ENCODE measurements at places on chromosomes 2 and 18.

DNA sequence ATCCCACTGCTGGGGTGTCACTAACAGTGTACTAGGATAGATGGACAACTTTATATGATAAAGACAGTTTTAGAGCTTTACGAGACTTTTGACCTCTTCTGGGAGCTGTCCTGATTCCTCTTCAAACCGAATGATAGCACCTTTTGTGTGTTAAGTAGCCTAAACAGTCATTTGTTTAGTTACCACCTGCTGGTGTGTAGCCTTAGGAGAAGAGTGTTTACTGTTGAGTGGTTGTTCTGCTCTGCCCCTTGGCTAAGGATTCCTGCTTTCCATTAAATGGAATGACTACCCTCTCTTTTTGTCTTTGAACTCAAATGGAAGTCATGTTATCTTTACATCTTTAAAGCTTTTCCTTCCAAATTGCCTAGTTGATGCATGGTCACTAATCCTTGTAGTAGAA is 28.0 kb upstream of the MGAT5 start:
- DNase-seq, result no peak

GRCh38 chr2:178230396-178230795 is 36.1 kb downstream of the OSBPL6 start:
- no peak for DNase-seq

- DNase-seq, result peak; percentile 35
Measured at GRCh38 chr18:3526421-3527354, 76.7 kb downstream of the TGIF1 start.

DNA sequence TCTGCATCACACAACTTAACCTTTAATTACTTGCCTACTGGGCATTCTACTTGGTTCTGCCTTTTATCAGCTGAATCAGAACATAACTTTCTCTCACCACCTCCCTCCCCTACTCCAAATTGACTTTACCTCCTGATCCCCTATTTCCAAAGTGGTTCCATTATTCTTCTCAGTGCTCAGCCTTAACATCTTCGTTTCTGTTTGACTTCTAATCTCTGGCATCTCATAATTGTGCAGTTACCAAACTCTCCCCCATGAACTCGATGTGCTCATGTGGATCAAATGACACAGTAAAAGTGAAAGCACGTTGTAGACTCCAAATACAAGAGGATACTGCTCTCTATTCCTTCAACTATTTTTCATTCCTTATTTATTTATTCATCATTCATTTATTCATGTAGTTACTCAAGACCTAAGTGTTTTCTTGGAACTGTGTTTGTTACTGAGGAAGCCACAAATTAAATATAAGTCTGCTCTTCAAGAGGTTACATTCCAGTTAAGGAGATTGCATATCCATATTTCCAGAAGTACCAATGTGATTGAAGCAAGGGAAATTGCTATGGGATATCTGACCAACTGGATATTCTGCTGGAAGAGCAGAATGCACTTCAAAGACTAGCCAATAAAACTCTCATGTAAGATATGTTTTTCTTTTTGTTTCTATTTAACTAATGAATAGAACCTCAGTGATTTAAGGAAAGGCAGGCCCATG is 158.8 kb downstream of the TMEFF2 start:
- DNase-seq, result no peak

GRCh38 chr2:27303093-27304025 is 4.9 kb downstream of the UCN start:
- peak; percentile 63 for DNase-seq

GRCh38 chr2:209147981-209148380 is 275.9 kb upstream of the MAP2 start:
- no peak for DNase-seq

- DNase-seq, result no peak
Measured at GRCh38 chr2:39247512-39248043, 3.8 kb upstream of the CDKL4 start.

GRCh38 chr18:46171331-46171730 is 67.1 kb downstream of the HAUS1 start:
- no peak for DNase-seq

- no peak for DNase-seq
Measured at GRCh38 chr18:69717586-69717985, 230.1 kb downstream of the CD226 start.

GRCh38 chr2:231926761-231927565 is 767 bp upstream of the NPPC start:
- no peak for DNase-seq

GRCh38 chr2:105593221-105593967 is 151.3 kb upstream of the NCK2 start:
- no peak for DNase-seq

DNA sequence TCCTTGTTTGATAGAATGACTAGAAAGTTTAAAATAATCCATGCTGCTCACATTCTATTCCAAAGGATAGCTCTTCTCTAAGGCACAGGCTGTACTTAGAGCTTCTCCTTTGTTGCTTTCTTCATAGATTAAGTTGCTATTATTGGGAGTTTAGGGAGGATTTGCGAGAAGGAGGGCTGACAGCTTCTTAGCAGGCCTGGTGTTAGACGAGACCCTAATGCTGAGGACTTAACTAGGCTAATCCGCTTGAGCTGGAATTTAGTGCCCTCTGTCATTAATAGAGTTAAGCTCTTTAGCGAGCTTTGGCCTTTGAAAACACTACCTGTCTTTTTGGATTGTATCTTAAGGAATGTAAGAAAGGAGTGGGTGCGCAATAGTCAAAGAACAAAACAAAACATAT is 81.3 kb downstream of the MOGAT1 start:
- DNase-seq, result no peak

GRCh38 chr18:8706791-8707555 is 1.6 kb downstream of the MTCL1 start:
- DNase-seq, result peak; percentile 84

- no peak for DNase-seq
Measured at GRCh38 chr2:167570370-167570769, 677.0 kb downstream of the STK39 start.

- no peak for DNase-seq
Measured at GRCh38 chr2:53949457-53949856, 21.3 kb downstream of the PSME4 start.

DNA sequence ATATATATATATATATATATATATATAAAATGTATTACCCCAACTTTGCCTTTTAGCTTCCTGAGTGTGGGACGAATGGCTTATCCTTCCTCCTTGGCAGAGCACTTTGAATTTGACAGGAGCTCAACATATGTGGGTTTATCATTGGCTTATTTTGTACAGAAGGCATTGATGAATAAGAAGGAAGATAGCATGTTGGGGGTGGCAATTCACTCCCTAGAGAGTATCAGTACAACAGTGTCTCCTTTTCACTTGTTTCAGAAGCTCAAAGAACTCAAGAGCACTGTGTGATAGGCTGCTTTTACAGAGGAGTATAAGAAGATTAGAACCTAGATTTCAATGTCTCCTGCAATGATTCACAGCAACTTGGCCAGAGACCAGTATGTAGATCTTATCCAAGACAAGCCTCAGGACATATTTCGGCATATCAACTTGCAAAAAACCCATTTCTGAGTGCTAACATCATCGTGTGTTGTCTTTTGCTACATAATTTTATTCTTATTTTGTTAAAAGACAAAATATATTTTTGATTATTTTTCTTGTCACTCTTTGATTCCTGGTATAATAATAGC is 345.8 kb downstream of the SOCS6 start:
- no peak for DNase-seq

GRCh38 chr2:82062463-82062862 is 1757.9 kb upstream of the LRRTM1 start:
- DNase-seq, result no peak

DNA sequence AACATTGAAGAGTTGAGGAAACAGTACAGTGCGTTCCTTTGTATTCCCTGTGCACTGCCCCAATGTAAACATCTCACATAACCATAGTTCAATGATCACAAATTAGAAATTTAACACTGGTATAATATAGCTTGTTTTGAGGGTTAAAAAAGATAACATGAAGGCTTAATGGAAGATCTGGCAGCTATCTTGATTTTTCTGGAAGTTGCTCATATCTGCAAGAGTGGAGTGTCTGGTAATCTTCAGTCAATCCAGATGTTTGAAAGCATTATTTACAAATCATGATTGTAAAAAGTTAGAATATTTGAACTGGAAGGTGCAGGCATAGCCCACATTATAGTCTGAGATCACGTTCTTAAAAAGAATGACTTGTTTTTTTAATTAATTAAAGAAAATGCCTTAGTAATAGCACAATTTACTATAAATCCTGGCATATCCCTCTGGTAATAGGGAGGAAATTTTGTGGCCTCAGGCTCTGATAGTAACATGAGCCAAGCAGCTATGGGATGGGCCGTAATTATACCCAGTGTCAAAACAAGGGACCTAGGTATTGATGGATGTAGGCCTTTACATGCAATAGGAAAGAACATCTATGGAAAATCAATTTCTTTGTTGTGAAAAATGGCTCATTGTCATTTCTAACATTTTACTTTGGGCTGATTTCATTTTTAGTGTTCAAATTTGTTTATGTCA is 418.0 kb downstream of the THSD7B start:
- no peak for DNase-seq

DNA sequence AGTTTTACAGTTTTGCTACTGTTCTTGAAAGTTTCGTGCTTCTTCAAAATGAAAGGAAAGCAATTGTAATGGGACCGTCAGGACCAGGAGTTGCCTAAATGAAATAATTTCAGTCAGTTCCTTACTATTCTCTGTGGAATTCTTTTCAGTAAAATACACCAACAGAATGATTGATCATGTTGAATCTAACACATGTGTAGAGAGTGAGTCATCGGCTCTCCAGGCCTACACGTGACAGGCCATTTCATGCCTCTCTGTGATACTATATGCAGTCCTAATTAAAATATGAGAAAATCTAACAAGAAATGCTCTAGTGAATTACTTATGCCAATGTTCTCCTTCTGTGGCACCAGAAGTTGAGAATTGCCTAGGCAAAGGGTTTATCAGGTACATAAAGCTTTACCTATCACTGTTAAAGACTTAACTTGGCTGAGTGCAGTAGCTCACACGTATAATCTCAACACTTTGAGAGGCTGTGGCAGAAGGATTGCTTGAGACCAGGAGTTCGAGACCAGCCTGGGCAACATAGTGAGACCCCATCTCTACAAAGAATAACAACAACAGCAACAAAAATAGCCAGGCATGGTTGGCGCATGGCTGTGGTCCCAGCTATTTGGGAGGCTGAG is 199.4 kb downstream of the LRRTM1 start:
- DNase-seq, result no peak

GRCh38 chr2:120441744-120442471 is 96.0 kb downstream of the INHBB start:
- DNase-seq, result peak; percentile 87

GRCh38 chr2:174877751-174878150 is 113.5 kb upstream of the CHRNA1 start:
- no peak for DNase-seq

GRCh38 chr18:45745817-45746461 is 22.0 kb downstream of the SLC14A1 start:
- DNase-seq, result no peak

DNA sequence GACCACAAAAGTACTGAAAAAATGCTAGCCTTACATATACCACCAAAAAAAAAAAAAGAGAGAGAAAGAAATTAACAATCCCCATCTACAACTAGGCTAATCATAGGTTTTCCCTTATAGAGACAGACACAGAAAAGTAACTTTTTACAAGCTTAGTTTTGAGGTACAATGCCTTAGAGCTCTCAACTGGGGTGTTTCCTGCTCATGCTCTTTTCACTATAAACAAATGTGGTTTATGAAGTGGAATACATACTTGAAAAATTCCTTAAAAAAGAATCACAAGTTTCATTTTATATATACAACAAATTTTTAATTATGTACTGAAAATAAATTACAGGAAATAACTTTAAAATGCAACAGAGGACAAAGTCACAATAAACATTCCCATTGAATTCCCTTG is 82.5 kb downstream of the ATL2 start:
- no peak for DNase-seq

- DNase-seq, result no peak
Measured at GRCh38 chr2:10372203-10372861, 69.6 kb downstream of the HPCAL1 start.

DNA sequence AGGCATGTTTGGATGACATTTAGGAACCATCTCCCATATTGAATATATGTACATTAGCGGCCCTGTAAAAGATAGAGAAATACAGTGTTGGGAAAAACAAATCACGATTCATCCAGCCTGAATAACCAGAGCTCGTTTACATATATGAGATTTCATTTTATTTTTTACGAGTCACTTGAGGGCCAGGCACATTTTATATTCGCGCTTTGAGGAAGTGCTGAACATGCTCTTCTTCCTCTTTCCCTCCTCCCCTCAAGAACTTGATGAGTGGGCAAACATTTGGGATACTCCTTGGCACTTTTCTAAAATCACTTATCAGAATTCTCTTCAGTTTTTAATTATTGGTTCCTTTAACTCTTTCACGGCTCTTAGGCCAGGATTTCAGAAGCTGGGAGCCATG is 268.0 kb upstream of the TANK start:
- DNase-seq, result no peak

GRCh38 chr2:64230540-64230939 is 86.3 kb upstream of the PELI1 start:
- no peak for DNase-seq

DNA sequence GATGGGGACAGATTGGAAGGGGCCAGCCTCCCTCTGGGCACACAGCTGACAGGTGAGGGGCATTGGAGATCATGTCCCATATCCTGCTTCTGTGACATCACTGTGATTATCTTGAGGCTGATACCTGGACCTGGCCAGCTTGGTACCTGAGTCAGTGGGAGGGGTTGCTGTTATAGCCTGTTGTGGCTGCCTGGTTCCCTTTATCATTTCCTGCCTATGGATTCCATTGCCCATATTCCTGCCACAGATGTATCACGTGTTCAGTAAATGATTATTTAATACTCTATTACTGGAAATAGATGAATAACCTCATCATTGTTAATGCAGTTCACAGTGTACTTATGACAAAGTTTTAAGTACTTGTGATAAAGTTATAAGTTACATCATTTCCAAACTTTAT is 7.8 kb upstream of the SCYGR1 start:
- no peak for DNase-seq

DNA sequence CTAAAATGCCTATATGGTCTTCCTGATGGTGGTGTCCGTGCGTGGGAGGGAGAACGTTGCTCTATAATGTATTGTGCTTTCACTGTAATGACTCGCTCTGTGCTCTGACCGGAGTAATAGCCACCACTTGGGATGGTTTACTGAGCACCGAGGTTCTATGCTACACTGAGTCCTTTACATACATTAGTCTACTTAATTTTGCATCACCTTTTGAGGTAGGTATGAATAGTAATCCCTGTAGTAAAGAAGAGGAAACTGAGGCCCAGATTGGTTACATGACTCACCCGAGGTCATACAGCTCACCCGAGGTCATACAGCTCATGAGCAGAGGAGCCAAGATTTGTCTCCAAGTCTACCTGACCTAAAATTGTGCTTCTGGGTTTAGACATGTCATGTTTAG is 79.5 kb downstream of the ARMC9 start:
- no peak for DNase-seq

- peak; percentile 26 for DNase-seq
Measured at GRCh38 chr2:213316001-213316735, 31.9 kb downstream of the SPAG16 start.

GRCh38 chr18:59633961-59634485 is 63.2 kb downstream of the CCBE1 start:
- DNase-seq, result no peak

- DNase-seq, result no peak
Measured at GRCh38 chr18:43195421-43195820, 79.9 kb upstream of the RIT2 start.

- DNase-seq, result no peak
Measured at GRCh38 chr2:198499539-198499938, 695.1 kb downstream of the PLCL1 start.

- no peak for DNase-seq
Measured at GRCh38 chr2:216731465-216731864, 36.1 kb upstream of the IGFBP5 start.

Measured in astrocyte of the hippocampus (primary cell).